CD4-positive, CD25-positive, alpha-beta regulatory T cell (primary cell): ENCODE measurements at places on chromosomes 4 and X.

- no peak for DNase-seq
These were observed 124.9 kb upstream of the POF1B start for GRCh38 chrX:85504381-85504780.

DNA sequence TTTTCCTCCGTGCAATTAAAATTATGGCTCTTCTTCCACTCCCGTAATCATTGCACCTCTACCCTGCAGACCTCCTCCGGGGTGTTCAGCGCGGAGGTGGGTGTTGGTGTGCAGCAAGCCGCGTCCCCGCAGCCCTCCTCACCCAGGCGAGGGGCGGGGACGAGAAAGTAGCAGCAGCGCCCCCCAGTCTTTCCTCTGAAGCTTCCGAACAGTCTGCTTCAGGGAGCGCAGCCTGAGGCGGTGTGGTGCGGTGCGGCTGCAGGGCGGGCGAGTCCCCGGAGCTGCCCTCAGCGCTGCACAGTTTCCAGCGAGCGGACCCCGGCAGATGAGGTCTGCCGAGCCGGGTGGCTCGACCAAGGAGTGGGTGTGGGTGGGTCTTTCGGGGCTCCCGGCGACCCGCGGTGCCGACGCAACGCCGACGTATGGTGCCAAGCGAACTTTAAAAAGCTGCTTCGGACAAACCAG lies at the start of gene FRAS1:
TSS of gene FRAS1 (plus strand) at position 189 of the 465 bp plus-strand sequence. CDS start 687 bp downstream, outside the sequence.
- peak; percentile 3 for DNase-seq

DNA sequence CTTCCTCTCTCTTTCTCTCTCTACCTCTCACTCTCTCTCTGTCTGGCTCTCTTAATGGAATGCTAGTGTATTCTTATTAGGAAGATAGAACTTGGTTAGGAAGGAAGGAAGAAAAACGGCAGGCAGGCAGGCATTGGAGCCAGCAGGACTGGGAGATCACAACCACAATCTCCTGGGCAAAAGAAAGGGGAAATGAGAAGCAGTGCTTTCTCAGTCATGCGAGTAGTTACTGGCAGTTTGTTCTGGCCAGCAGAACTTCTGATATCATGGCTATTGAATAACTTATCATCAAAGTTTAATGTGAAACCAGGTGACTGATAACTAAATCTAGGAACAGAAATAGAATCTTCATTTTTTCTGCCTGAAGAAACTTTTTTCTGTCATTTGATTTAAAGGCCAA lies 60.9 kb upstream of the PAGE1 start:
- no peak for DNase-seq

DNA sequence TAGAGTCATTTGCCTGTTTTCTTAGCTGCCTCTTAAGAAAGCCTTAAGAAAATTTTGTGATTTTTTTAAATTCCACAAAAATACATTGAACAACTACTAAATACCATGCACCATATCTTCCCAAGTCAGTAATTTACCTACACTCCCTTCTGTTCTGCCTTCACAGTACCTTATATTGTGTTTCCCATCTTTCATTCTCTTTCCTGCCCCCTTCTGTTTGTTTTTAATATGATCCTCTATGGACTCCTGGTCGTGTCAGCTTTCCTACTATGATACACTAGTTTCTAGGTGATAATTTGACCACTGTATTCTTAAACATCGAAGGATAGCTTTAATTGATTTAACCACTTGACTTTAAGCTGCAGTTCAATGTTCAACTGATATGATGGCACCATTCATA lies 297.7 kb upstream of the HAND2 start:
- no peak for DNase-seq

GRCh38 chr4:165828928-165829327 lies 44.1 kb upstream of the TLL1 start:
- no peak for DNase-seq

DNA sequence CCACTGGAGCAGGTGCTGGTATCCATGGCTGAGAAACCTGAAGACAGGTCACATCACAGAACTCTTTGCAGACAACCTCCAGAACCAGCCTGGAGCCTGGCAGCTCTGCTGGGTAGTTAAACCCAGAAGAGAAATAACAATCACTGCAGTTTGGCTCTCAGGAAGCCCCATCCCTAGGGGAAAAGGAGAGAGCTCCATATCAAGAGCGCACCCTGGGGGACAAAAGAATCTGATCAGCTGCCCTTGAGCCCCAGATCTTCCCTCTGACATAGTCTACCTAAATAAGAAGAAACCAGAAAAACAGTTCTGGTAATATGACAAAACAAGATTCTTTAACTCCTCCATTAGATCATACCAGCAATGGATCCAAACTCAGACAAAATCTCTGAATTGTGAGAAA lies 823.2 kb upstream of the FRG1 start:
- DNase-seq = no peak

- DNase-seq = no peak
These were observed 7.2 kb upstream of the SDAD1 start for GRCh38 chr4:75997946-75998345.

GRCh38 chr4:173264684-173265185 lies 69.4 kb downstream of the HMGB2 start:
- DNase-seq = peak; percentile 51

DNA sequence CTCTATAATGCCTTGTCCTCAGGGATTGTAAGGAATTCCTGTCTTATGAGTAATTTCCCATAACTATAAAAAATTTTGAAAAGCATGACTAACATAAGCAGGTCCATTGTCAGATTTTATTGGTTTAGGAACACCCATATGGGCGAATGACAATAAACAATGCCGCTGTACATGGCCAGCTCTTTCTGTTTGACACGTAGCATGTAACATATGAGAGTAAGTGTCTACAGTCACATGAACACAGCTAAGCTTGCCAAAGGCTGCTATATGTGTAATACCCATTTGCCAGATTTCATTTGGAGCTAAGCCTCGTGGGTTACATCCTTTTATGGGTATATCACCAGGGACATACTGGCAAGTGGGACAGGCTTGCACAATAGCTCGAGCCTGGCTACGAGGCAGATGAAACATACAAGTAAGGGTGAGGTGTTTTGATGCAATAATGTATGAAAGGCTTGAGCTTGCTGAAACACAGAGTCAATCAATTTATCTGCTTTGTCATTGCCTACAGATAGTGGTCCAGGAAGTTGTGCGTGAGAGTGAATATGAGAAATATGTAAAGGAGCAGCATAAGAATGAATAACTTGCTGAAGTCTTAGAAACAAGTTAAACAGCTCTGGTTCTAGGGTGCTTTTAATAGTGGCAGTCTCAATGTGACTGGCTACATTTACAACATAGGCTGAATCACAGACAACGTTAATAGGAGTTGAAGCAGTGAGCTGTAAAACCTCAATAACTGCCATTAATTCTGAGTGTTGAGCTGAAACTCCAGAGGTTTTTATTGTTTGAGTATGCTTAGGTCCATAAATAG lies 67.4 kb upstream of the UGT2B10 start:
- no peak for DNase-seq

- DNase-seq = no peak
These were observed 477.8 kb downstream of the ANKRD50 start for GRCh38 chr4:124234771-124235170.

GRCh38 chrX:43504394-43504793 lies 151.7 kb upstream of the MAOA start:
- DNase-seq = no peak

DNA sequence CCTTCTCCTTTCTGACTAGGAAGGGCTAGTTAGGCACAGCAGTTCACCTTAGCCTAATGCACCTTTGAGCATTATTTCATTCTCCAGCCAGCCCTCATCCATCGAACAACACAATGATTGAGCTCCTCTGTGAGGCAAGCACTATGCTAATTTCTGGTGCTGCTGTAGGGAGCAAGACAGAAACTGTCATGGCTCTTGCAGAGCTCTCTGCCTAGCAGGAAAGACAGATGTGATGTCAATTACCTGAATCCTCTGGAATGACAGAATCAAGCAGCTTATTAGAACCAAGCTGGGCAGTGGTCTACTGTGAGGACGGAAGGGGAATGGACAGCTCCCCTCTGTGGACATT lies 256.1 kb upstream of the NOCT start:
- DNase-seq = no peak

DNA sequence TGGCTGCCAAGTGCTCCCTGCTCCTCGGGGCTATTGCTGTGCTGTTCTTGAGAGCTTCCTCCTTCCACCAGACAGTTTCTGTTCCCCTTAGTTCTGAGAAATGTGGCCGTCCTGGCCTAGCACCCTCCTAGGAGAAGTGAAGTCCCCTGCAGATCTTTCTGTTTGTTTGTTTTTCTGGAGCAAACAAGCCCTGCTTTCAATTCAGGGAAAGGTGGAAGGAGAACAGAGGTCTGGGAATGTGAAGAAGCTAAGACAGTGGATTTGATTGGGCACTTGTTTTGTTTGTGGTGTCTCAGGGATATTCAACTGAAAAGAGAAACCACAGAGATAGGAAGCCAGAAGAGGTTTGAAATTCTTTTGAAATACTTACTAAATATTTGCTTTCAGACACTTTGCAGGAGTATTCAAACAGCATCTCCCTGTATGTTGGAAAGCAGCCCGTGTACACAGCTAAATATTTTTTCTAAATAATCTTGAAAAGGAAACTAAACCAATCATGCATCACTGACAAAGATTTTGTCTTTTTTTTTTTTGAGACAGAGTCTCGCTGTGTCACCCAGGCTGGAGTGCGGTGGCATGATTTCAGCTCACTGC lies 36.5 kb upstream of the PPM1K start:
- no peak for DNase-seq

DNA sequence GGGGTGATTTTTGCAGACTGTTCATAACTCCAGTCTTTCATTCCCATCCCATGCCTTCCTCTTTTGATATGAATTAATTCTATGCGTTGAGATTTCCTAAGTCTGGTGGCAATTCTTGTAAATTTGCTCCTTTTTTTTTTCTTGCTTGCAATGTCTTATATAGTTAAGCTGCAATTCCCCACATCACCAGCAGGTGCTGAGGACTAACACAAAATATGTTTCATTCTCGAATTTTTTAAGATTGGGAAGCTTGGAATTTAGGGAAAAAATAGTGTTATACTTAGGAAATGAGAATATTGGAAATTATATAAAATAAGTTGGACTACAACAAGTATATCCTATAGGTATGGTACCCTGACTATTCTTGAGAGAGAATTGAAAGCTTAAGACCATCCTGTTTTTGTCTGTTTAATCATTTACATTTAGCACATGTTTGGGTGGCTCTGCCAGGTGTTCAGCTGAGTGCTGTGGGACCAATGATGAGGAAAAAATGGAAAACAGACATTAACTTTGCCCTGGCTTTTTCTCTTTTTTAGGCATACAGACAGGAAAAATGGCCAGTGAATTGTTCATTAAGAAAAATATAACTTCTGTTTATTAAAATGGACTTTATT lies 30.2 kb downstream of the AFF2 start:
- no peak for DNase-seq

GRCh38 chr4:32462944-32463343 lies 1742.8 kb downstream of the PCDH7 start:
- DNase-seq = no peak

- no peak for DNase-seq
These were observed 102.5 kb downstream of the TSPAN5 start for GRCh38 chr4:98555798-98556445.

DNA sequence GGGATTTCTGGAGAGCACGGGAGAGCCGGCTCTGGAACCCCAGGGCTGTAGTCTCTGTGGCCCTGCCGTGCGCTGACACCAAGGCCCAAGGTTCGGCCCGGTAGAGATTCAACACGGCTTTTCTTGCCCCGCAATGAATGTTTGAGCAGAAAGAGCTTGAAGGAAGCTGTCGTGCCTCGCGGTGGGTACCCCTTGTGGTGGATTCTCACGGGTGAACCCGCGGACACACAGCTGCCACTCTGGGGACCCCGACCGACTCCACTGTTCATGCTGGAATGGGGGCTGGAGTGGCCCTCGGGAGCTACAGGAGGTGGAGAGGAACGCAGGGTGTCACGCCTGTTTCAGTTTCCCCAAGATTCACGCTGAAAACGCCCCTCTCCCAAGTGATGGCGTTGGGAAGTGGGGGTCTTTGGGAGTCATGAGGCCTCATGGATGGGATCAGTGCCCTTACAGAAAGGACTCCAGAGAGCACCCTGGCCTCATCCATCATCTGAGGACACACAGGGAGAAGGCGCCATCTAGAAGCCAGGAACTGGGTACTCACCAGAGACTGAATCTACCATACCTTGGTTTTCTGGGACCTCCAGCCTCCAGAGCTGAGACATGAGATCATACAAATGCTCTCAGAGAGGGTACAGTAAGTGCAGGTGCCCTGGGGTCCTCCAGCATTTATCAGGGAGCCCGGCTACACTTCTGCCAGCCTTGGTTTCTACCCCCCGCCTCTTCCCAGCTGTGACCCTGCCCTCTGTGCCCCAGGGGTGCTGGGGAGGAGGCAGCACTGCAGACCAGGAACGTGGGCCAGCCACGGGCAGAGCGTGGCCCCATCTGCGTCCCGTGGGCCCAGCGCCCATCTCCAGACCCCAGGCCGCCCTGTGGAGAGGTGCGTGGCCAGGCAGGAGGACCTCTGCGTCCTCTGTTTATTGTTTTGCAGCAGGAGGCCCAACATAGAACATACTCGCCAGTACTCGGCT lies 6.4 kb downstream of the SLC25A6 start:
- DNase-seq = no peak

GRCh38 chr4:8021796-8022195 lies 82.1 kb upstream of the AFAP1 start:
- DNase-seq = no peak
